Activated T-helper 2 cell treated with anti-CD3 and anti-CD28 coated beads, Interferon-gamma antibody, Interleukin-2, Interleukin-4, amounts not matched to agents 10 μg/mL and 5 μg/mL and 100 μg/mL, durations not matched to agents 14 hours and 24 hours and 36 hours (primary cell): ENCODE measurements at places on chromosomes 3 and 15.

- DNase-seq = no peak
These were observed 498.2 kb downstream of the NSUN3 start for GRCh38 chr3:94561094-94561493.

DNA sequence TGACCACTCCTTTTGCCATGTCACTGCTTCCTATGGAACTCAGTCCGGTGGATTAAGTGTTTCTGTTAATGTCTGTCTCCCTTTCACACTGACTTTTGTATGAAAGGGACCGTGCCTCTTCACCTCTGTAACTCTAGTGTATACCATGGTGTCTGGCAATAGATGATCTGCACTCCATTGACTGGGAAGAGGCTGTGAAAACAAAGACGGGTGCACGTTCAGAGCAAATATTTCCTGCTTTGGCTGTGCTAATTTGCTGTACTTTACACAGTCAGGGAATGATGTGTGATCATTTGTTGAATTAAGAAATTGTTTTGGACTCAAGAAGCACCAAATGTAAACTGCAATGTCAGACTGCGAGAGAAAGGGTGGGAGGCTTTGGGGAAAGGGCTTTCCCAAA lies 315.2 kb downstream of the RORA start:
- no peak for DNase-seq

GRCh38 chr15:38612159-38612863 lies 47.7 kb upstream of the RASGRP1 start:
- DNase-seq = no peak

DNA sequence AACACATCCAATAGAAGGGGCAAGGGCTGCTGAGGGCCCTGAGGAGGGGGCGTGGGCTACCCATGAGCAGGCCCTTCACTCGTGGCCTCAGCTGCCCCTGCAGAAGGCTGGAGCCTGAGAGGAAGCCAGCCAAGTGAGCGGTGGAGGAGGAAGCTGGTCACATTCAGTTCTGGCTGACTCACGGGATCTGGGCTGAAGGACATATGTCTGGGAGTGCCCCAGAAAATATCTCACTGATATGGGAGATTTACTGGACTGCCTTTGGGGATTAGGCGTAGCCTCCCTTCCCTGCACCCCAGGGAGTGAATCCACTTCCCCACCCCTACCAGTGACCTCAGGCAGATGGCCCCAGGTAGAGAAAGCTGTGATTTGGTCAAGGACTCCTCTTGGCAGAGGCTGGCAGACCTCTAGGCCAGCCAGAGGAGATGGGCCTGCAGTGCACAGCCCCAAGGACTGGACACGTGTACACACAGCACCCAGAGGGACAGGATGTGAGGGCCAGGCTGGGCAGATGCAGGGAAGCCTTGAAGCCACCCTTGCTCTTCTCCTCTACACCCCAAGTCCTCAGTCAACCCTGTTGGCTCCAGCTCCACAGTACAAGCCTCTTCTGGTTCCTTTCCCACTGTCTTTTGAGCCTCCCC lies 14.2 kb upstream of the ANKDD1A start:
- DNase-seq = no peak

GRCh38 chr3:29279806-29280205 lies 1.1 kb upstream of the RBMS3 start:
- DNase-seq = no peak

DNA sequence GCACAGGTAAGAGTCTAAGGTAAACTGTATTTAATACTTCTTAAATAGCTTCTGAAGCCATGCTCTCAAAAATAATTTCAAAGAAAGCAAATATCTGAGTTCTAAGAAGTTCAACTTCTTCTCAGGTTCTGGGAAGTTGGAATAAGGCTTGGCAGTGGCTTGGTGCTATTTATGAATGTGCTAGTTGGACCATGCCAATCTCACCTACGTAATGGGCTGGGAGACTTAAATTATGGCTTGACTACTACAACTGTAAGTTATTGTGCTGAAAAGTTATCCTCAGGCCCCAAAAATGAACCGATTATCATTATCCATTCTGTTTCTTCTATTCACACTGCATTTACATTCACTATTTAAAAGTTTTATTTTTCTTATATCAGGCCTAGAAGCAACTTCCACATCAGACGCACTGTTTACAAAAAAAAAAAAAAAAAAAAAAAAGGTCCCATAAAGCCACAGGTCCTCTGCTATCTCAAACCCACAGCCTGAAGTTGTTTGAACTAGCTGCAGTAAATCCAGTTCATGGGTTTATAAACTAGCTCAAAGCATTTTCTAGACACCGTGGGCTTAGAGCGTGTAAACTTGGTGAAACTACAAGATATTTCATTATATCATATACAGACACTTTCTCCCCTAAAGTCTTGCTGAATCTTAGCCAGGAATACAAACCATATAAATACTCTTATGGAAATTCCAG lies 3.4 kb downstream of the LRIG1 start:
- no peak for DNase-seq

DNA sequence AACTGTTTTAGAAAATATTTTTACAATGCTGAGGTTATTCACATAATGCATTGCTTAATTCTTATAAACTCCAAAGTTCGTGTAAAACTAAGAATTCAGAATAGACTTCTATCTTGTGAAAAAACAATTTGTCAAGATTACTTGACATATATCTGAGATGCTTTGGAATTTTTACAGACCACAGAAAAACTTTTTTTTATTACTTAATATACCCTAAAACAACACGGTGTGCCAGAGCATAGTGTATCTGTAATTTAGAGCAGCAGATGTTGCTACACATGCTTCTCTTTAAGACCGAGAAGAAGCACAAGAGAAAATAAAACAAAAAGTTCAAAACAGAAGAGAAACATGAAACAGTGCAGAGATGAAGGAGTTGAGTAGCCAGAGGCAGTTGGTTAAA lies 26.4 kb downstream of the ASB7 start:
- no peak for DNase-seq

- DNase-seq = no peak
These were observed 49.4 kb upstream of the INSYN1 start for GRCh38 chr15:73802431-73803041.

DNA sequence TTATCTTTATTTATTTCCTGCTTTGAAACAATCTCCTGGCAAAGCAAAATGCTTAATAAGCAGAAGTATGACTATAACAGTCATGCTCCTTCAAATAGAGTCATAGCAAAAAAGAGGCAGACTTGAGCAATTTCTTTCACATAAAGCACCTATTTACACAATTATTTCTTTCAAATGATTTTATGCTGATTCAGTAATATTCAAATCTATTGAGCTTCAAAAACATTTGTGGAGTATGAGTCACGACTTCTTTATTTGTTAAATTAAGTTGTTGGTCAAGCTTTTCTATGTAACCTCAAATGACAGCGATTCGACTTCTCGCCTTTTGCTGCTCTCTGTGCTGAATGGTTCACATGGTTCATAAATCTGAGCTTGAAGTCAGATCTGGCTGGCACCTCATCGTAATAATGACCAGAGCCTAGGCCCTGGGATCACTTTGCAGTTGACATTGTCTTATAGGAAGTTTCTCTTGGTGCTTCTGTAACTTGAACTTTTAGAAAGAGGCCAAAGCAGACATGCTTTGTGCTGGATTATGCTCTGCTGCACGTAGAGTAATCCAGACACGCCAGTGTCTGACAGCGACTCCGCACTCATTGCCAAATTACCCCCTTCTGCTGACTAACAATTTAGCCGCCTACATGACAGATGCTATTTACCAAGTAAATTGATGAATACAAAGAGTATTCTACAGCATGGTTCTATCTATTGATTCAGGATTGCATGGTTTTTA lies 139.0 kb downstream of the MCTP2 start:
- DNase-seq = no peak

GRCh38 chr3:11434017-11434526 lies 161.9 kb downstream of the ATG7 start:
- no peak for DNase-seq
